ENCODE measurements at places on chromosomes 2 and 18.

DNA sequence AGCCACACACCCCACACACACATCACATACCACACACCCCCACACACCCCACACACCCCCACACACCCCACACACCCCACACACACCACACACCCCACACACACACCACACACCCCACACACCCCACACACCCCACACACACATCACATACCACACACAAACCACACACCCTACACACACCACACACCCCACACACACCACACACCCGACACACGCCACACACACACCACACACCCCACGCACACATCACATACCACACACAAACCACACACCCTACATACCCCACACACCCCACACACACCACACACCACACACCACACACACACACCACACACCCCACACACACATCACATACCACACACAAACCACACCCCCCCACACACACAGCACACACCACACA is 22.4 kb downstream of the TWIST2 start:
- no peak for DNase-seq

DNA sequence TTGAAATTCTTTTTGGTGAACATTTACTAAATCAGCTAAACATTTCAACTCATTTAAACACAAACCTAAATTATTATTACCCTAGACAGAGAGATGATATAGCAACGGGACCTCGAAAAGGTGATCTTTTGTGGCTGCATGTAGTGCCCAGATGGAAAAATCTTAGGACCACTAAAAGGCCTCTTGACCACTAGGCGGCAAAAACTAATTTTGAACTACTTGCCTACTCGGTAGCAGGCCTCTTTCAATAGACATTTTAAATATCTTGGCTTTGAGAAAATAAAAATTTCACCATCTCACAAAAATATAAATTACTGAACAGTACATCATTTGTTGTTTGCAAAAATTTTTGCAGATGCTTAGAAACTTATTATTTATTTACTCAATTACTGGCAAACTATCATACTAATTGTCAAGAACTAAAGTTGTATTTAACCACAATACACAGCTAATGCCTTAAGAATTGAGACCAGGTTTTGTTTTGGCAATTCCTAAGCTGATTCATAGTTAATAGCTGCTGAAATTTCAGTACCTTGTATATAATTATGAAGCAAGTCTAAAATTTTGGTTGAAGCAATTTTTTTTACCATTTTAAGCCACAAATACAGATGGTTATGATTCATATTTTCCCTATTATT is 9.4 kb downstream of the COL3A1 start:
- no peak for DNase-seq

DNA sequence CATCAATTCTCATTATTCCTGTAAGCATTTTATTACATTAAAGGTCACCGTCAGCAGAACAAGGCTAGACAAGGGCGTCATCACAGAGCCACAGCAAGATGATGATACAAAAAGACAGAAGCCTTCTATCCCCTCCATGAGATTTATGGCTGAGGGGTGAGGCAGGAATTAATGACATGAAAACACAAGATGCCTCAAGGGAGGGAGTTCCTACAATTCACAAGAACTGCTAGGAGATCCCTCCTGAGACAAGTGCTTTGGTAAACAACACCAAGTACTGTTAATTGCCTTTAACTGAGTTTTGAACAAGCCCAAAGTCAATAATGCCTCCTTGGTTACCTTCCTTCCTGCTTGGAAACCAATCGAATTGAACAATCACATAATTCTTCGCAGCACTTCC is 14.1 kb downstream of the ADD2 start:
- DNase-seq: no peak

DNA sequence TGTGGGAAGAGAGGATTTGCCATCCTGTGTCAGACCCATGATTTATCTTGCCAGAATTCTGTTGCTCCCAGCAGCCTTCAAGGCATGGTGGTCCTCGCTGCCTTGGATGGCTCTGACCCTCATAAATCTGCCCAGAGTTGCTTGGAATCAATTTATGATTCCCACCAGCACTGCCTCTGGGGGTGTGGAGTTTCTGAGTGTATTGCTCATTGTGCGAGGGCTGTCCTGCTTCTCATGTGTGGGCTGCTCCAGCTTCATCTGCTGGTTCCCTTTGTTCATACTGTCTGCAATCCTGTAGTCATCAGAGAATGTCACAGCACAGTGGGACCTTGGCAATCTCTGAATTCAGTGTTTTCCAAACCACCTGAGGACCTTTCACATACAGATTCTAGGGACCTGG is 139.8 kb downstream of the CLIP4 start:
- DNase-seq: no peak

- no peak for DNase-seq
Observed at GRCh38 chr2:9423922-9424272, 443 bp downstream of the CPSF3 start.

DNA sequence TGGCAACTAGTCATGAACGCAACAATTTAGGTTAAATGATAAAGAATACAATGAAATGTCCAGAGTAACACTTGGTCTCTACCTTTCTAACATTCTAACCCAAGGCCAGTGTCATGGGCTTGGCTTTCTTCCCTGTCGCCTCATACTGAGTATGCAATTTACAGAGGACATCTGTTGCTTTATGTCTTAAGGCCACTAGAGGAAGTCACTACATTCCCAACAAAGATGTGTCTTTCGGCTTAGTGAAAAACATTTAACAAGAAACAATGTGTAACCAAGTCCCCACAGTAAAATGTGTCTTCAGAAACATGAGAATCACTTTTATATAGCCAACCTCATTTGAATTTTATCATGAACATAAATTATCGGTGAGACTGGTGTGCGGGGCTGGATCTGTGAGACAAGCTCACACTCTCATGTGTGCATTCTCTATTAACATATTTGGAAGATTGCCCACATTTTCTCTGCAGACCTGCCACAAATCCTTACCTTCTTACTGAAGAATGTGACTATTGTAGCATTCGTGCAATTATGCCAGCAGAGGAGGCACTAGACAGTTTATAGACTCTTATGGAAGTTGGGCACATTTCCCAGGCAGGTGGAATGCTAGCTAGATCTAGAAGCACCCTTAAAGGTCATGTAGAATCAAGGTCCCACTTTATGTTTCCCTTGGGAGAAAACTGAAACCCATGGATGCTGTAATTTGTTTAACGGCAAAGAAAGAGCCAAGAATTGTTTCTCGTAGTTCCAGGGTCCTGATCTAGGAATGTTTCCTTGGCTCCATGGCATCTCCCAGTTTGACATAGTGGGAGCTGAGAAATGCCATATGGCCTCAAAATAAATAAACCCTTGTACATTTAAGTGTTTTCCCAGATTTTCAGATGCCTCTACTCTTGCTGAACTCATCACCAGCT is 101.8 kb downstream of the CD226 start:
- DNase-seq: no peak

GRCh38 chr18:55152801-55153200 is 193.5 kb upstream of the CCDC68 start:
- DNase-seq: no peak

DNA sequence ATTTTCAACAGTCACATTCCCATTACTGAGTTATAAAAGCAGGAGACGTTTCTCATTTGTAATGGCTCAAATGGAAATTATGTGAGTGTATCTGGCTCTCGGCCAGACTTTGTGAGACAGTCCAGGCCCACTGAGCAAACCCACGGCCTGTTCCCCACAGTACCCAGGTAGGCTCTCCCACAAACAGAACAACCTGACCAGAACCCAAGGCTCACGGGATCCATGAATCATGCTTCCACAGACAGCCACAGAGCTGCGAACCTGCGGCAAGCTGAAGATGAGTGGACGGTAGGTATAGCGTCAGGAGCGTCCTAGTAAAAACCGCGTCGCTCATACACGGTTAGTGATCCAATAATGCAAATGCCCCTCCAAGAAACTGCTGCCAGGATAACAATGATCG is 34.2 kb downstream of the NDUFA10 start:
- no peak for DNase-seq

- no peak for DNase-seq
Observed at GRCh38 chr2:22501851-22502250, 883.1 kb upstream of the KLHL29 start.

GRCh38 chr18:47531717-47532116 is 280.3 kb upstream of the SKOR2 start:
- no peak for DNase-seq

GRCh38 chr2:102498414-102498813 is 25.4 kb downstream of the SLC9A4 start:
- no peak for DNase-seq

DNA sequence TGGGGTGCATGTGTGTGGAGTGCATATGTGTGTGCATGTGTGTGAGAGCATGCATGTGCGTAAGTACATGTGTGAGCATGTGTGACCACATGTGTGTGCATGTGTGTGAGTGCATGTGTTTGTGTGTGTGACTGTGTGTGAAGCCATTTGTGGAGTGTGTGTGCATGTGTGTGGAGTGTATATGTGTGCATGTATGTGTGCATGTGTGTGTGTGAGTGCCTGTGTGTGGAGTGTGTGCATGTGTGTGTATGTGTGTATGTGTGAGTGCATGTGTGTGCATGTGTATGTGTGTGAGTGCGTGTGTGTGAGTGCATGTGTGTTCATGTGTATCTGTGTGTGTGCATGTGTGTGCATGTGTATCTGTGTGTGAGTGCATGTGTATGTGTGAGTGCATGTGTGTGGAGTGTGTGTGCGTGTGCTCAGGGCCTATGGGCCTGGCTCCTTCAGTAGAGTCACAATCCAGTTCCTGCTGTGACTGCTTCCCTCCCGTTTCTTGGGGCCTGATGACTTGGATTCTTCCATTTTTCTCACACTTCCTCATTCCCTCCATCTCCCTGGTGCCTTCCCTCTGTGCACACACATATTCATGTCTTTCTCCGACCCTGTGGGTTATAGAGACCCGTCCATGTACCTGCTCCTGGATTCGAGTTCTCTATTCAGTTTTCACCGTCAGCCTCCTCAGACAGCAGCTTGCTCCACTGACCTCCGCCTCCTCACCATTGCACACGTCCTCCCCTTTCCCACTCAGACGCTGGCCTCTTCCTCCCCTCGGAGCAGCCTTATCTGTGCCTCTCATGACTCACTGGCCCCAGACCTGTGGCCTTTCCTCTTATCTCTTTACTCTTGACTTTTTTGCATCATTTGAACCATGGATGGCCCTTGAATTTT is 25.2 kb downstream of the TOGARAM2 start:
- DNase-seq: no peak

- DNase-seq: no peak
Observed at GRCh38 chr18:30676053-30676480, 366.5 kb downstream of the DSC3 start.

GRCh38 chr18:75248426-75249174 is 38.0 kb downstream of the TSHZ1 start:
- DNase-seq: no peak

DNA sequence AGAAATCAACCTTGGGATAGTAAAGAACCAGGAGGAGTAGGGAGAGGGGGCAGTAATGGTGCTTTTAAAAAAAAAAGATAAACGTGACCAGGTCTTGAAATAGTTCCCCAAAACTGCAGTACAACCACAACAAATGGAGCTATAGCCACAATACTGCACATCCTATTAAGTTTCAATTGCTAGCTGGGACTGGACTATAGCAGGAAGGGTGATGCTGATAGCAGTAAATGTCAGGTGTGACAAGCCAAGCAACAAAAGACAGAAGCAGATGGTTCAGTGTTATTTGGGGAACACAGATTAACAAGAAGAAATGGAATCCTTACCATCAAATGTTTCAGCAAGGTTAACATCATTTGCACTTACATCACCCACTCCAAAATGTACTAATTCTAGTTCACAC is 10.1 kb downstream of the RPS27A start:
- no peak for DNase-seq

GRCh38 chr18:35474884-35475283 is 22.9 kb downstream of the INO80C start:
- no peak for DNase-seq

DNA sequence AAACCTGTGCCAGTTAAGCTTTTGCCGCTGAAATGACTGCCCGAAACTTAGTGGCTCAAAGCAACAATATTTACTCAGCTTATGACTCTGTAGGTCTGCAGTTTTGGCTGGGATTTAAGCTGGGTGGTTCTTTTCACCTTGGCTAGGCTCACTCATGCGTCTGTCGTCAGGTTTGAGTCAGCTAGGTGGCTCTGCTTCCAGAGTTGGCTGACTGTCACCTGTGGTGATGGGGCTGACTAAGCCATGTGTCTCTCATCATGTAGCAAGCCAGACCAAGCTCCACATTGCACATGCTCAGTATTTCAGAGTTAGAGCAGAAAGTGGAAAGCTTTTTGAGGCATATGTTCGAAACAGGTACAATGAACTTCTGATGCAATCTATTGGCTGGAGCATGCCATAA is 354.8 kb downstream of the MEIS1 start:
- no peak for DNase-seq

DNA sequence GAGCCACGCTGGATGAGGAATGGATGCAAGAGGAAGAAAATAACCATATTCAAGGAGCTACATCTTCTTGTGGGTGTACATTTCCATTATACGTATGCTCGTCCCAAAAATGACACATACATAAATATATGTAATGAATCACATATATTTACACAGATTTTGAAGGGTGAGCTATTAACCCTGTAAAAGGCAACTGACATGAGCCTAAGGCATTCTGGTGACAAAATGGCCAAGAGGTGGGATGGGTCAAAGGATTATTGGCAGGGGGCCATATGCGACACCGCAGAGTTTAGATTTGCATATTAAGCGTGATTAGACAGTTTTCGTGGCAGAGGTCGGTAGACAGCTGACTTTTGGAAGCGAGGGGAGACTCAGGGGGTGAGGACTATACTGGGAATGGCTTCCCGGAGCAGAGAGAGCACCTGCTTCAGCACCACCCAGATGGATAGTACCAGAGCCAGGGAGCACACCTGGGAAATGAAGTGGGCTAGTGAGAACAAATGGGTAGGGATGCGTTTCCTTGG is 431 bp upstream of the CNRIP1 start:
- no peak for DNase-seq

- DNase-seq: no peak
Observed at GRCh38 chr2:30998672-30999071, 139.6 kb downstream of the GALNT14 start.

GRCh38 chr2:164917296-164917903 is 37.9 kb downstream of the SLC38A11 start:
- no peak for DNase-seq

DNA sequence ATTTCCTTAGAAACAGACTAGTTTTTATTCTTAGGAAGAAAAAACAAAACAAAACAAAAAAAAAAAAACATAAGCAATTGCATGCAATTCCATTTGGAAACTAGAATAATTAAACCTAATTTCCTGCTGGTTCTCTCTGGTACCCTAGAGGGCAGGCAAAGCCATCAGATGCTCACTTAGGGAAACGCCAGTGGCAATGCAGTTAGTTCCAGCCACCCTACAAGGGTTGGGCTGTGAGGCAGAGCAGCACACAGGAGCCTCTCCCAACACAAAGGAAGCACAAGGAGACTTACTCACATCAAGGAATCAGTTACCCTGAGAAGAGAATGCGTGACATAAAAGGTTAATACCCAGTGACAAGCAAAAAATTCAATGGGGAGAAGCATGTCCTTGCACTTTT is 28.8 kb downstream of the CCDC93 start:
- no peak for DNase-seq

- no peak for DNase-seq
Observed at GRCh38 chr18:68219274-68219673, 495.6 kb downstream of the TMX3 start.

- no peak for DNase-seq
Observed at GRCh38 chr18:22411446-22411845, 6.3 kb downstream of the CTAGE1 start.

Measured in GOT3 (cell line).